ENCODE measurements at places on chromosomes 7 and 10.

DNA sequence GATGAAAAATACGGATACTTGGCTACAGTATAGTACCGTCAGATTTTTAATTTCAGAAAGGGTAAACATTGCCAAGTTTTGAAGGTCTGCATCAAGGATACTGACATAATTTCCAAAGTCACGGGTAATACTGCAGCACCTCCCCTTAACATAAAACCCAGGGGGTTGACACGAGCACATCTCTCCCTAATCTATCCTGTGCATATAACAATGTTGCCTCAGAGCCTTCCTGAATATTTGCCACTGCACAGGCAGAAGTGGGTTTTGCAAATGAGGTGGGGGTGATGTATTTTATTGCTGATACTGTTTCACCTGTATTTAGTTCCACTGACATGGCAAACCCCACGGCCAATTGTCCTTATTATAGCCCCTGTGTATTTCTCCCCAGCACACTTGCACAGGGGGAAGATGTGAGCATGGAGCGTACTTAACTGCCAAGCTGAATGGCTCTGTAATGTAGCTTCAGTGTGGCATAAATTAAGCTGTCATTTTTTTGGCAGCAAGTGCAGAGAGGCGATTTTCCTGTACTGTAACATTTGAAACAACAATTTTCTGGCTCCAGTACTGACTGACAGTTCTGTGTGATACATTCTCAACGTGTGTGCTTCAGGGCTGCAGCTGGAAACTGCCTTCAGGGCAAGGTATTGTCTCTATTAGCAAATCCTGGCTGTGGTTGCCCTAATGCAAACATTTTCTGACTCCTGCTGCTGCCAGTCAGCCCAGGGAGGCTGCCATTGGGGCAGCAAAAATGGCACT is 299.6 kb upstream of the SP4 start:
- DNase-seq: no peak

DNA sequence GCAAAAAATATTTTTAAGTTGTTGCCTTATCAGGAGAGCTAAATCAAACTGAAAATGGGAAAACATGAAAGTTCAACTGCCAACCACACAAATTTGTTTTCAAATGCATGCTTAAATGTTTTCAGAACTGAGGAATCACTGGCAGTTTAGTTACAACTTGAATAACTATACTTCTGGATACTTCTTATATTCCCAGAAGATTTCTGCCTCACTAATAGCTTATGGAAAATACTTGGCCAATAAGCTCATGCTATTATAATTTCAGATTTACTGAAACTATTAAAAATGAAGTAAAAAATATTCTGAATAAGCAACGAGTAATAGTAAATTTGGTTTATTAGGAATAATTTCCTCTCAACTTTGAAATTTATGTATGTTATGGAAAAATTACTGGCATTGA is 222.2 kb downstream of the CDK14 start:
- no peak for DNase-seq

- no peak for DNase-seq
Observed at GRCh38 chr7:116329686-116330503, 119.6 kb downstream of the TES start.

DNA sequence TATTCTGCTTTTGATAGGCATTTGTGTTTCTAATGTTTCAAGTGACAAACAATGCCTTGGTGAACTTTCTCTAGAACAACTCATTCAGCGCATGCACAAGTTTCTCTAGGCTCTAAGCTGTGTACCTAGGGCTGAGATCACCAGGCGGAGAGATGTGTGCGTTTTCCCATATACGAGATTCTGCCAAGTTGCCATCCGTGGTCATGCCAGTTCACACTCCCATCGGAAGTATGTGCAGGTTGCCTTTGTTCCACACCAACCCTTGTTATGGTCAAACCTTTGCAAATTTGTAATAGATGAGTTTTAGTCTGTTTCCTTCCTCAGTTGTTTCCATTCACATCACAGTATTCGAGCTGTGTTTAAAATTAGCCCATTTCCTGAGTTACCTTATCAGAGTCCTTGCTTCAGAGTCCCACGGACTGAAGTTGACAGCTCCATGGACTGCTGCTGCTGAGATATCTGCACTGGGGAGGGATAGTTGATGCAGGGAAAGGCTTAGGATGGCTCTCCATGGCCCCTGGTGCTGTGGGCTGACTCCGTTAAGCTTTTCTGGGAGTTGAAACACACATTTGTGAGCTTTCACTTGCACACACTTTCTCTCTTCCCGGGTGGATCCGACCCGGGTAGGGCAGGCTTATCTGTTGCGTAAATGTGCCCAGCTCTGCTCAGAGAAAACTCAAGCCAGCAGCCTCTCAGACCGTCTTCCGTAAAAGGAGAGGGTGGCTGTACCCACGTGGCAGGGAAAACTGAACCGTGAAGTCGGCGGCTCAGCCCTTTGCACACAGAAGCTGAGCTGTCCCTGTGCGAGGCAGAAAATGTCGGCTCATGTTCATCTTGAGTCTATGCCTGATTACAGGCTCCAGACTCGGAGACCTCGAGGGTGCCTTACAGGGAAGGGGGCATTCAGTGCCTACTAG is 49.4 kb downstream of the HK1 start:
- DNase-seq: peak; percentile 30

DNA sequence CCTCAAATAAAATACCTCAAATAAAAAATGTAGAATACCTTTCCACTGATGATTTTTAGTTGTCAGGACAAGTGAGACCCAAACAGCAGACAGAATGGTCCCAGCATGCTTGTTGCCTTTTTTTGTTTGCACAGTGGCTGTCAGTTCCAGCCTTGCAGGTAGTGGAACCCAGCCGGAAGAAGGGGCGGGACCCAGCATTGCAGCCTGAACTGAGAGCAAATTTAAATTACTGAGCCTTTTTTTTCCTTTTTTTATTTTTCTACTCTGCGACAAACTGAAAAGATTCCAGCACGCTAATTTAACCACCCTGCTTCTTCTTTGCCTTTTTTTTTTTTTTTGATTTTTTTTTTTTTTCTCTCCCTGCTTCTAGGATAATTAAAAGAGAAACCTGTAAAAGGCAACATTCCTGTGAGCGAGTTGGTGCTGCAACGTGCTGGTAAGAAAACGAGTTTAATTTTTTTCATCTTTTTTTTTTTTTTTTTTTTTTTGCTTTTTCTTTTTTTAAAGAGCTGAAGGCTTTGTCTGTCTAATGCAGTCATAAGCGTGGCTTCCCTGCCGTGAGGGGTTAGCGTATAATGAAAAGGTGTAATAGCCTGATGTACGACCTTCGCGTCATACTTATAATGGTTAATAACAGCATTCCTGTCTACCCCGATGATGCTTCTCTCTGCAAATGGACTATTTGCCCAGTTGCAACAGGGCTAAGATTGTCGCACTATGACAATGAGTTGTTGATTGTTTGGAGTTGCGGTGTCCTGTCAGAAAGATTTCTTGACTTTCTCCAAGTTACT is 555.3 kb upstream of the CELF2 start:
- no peak for DNase-seq

GRCh38 chr7:75986147-75986781 is 8.1 kb downstream of the TMEM120A start:
- no peak for DNase-seq

GRCh38 chr10:96415891-96416554 is 57.2 kb upstream of the OPALIN start:
- no peak for DNase-seq
